Fibroblast of skin of right quadriceps (primary cell): ENCODE measurements at places on chromosomes 4 and X.

- DNase-seq, result no peak
These were observed 3.4 kb downstream of the CXCL8 start for GRCh38 chr4:73743795-73744194.

DNA sequence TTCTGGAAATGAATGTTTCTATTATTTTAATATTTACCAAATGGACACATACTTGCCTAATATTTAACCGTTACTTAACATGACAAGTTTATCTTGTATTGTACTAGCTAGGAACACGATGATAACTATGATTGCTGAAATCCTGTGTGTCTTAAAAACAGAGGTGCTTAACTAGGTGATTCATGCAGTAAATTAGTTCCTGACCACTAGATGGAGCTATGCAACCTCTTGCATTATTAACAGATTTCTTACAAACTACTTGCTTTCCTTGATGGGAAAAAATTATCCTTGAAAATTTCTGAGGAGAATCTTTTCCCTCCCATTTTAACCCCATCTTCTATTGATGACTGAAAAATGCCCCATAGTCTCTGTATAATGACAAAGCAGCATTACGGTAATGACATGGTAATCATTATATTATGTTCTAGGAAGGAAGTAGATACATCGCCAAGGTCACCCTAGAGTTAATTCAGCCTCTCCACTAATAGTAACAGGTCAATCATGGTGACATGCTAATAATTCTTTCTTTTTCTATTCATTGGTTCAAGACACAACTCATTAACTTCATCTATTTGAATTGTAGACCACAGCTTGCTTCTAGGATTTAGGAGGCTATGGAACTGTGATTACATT lies 844.2 kb downstream of the RAPGEF2 start:
- peak; percentile 67 for DNase-seq

GRCh38 chr4:119623025-119623424 lies 5.6 kb downstream of the PDE5A start:
- DNase-seq, result peak; percentile 31

- no peak for DNase-seq
These were observed 61.8 kb downstream of the CLNK start for GRCh38 chr4:10622728-10623127.

GRCh38 chr4:142856576-142856975 lies 10.5 kb upstream of the INPP4B start:
- DNase-seq, result peak; percentile 26

- peak; percentile 8 for DNase-seq
These were observed 79.9 kb downstream of the AASDH start for GRCh38 chr4:56307423-56307822.

DNA sequence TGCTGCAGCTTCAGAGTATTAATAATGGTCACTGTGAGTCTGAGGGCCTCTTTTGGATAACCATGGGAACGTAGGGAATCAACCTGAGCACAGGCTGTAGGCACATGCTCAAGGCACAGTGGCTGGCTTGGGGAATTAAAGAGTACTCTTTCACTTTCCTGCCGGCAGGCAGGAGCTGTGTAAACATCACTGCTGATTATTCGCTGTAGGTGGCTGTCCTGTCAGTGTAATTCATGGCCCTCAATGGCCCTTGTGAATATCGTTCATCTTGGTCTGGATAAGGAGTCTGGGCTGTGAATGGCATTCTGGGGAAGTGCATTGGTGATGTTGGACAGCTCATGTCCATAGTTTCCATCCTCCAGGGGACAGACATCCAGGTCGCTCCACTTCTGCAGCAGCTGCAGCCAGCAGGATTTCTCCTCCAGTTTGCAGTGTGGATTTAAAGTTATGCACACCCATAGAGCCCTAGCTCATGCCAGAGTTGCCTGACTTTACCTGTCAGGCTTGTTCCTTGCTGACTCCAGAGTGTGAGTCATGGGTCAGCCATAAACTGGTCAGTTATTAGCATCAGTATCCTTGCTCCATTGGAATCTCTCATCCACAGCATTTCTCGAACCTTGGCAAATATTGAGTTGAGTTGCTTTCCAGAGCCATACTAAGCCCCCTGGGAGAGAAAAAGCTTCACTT lies 43.0 kb downstream of the C4orf33 start:
- DNase-seq, result no peak

DNA sequence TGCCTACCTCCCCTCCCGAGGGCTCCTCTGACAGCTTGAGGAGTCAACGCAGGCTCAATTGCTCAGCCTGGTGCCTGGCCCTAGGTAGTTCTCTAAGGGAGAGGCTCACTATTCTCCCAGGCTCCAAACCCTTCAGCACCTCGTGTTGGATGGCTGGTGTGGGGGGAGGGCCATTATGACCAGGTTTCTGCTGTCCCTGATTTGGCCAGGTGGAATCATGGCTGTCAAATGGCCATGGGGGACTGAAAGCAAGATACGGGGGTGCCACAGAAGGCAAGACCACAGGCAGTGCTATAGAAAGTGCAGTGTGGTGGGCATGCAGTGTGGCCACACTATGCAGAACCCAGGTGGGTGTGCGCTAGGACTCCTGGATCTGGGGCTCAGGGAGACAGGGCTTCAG lies 9.5 kb downstream of the PNMA6F start:
- no peak for DNase-seq

DNA sequence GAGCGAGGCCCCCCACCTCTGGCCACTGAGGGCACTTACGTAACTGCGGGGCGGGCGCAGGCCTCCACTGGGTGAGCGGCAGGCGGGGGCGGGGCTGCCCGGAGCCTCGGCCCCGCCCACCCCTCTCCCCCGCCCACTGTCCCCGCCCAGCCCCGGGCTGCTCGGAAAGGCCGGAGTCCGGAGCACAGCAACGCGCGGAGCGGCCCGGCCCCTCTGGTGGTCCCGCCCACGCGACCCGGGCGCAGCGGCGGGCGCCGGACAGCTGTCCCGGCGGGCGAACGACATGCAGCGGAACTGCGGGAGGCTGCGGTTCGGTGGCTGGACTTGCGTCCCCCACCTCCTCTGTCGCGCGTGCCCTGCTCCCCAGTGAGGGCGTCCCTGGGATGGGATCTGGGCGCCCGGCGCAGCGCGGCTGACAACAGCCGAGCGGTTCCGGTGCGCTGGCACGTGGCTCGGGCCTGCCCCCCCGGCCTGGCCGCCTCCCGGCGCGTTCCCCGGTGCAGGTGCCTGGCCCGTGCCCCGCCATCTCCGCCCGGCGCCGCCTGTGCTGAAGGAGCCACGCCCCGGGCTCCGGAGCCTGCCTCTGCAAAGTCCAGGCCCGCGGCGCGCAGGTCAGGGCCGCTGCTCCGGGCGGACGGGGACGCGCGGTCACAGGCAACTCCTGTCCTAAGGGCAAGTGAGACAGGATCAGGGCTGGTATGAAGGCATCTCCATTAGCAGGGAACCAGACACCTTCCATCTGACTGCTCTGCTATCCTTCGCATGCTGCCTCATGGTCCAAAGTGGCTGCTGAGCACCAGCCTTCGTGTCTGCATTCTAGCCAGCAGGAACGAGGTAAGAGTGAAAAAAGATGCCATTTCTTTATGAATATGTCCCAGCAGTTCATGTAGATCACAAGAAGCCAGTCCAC lies 21.8 kb upstream of the JAKMIP1 start:
- DNase-seq, result peak; percentile 13

GRCh38 chr4:8279321-8280157 lies 10.0 kb downstream of the HTRA3 start:
- no peak for DNase-seq

DNA sequence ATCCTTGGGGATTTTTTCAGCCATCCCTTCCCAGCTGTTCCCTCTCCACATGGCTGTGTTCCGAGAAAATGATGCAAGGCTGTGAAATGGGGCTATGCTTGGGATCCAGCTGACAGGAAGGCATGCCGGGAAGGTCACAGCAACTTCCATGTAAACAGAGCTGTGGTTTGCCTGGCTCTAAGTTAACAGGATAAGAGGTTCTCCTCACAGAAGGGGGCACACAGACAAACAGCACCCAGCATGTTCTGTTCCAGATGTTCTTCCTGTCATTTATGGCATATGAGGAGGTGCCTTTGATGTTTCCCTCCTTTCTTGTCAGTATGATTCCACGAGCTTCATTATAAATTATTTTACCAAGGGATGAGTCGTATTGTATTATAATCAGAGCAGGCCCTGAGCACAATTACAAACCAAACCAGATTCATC lies 220.7 kb downstream of the ANTXR2 start:
- peak; percentile 83 for DNase-seq

DNA sequence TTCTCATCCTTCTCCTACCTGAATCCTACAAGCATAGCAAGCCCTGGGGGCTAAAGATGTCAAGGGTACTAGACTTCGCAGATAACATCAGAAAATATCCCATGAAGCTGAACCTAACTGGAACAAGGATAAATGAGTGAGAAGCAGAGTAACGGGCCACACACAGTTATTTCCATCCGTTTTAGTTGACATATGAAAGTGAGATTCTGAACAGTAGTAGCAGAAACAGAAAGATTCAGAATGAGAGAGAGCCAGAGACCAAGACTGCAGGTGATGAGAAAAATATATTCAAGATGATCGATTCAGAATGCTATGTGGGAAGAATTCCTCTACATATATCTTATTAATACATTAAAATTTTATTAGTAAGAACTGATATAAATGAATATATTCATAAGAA lies 165.1 kb downstream of the TSPAN5 start:
- no peak for DNase-seq

- no peak for DNase-seq
These were observed 590 bp downstream of the ARHGEF9 start for GRCh38 chrX:63784346-63784901.

DNA sequence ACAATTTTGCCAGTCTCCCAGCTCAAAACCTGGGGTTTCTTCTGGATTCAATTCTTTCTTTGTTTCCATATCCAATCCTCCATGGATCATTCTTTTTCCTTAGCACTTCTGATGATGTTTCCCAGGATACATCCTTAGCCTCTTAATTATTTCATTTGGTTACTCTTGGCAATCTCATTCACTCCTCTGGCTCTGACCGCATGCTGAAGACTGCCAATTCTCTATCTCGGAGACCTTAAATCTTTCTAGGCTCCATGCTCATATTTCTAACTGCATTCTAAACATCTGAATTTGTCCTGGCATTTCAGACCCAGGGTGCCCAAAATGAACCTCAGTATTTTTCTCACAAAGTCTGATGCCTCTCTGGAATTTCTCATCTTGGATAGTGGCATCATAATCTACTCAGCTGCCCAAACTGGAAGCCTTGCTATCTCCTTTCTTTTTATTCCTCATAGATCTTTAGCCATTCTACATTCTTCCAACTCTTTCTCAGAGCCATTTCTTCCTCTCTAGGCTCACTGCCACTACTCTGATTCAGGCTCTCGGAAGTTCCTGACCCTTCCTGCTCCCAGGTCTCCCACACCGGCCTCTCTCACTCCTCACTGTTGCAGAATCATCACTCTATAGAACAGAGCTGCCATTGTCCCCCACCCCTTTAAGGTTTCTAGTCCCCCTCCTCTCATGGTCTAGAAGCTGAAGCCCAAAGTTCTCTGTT lies 290.2 kb downstream of the CAMK2D start:
- no peak for DNase-seq

- DNase-seq, result no peak
These were observed 23.7 kb downstream of the FAM241A start for GRCh38 chr4:112168719-112169500.

DNA sequence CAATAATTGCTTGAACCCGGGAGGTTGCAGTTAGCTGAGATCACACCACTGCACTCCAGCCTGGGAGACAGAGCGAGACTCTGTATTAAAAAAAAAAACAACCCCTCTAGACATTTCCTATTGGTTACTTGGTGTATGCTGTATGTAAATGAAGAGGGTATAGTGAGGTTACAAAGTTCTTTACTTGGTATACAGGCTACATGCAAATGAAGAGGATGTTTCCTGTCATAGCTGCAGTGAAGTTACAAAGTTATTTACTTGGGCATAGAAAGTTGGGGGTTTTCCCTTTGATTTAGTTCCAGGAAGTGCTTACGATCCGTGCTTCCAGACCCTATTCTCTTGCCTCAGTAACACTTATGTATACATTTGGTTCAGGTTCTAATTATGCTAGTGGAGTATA lies 38.4 kb upstream of the CLNK start:
- no peak for DNase-seq

DNA sequence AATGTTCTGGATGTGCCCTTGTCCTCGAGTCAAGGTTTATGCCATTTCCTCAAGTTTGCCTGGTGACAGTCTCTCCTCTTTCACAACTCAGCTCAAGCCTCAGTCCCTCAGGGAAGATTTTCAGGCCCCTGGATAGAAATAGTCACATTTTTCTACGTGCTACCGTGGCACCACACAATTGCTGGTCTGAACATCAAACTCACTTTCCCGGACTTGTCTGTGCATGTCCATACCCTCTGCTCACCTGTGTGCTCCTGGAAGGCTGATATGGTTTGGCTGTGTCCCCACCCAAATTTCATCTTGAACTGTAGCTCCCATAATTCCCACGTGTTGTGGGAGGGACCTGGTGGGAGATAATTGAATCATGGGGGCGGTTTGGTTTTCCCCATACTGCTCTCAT lies 129.7 kb downstream of the HS3ST1 start:
- no peak for DNase-seq

DNA sequence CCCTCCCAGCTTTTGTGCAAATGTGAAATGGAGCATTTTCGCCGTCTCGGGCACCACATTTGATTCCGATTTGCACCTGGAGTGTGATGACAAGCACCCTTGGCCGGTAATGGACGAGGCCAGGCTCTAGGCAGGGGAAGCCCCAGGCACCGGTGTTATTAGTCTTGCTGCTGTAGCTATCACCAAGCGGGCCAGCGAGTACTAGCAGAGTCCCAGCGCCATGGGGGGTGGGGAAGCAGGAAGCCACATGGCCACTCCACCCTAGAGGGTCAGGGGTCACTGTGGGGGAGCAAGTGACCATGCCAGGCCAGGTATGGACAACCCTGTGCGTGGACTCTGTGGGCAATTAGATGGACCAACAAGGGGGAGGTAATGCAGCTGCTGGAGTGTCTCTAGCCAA lies 88.8 kb downstream of the CPZ start:
- no peak for DNase-seq

DNA sequence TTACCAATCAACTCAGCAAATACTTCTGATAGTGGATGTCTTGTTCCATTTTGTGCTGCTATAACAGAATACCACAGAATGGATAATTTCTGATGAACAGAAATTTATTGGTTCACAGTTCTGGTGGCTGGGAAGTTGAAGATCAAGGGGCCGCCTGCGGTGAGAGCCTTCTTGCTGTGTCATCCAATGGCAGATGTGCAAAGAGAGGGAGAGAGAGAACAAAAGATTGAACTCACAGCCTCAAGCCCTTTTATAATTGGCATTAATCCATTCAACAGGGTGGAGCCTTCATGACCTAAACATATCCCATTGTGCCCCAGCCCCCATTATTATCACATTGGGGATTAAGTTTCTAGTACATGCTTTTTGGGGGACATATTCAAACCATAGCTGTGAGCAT lies 86.1 kb downstream of the ADGRG4 start:
- no peak for DNase-seq

GRCh38 chr4:23923141-23923540 lies 33.3 kb upstream of the PPARGC1A start:
- no peak for DNase-seq

DNA sequence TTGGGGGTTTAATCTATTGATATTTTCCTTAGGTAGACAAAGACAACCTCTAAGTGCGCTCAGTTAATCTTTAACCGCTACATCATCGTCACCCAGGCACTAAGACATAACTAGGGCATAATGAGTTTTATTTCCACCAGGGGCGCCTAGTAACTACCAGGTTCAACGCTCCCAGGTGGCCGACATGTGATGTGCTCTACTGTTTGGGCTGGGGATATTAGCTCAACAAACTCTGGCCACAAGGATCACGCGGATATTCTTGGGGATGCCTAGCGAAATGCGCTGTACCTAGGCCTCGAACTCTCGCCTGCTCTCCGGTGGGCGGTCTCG lies 915 bp upstream of the RAB33B start:
- no peak for DNase-seq
